Activated effector memory CD4-positive, alpha-beta T cell treated with Interleukin-2 at 50 U/mL for 16 hours (primary cell): ENCODE measurements at places on chromosomes 12 and 14.

- DNase-seq, result no peak
These were observed 36.1 kb downstream of the LIN7A start for GRCh38 chr12:80901661-80902060.

- DNase-seq, result no peak
These were observed 4.6 kb upstream of the LRRC23 start for GRCh38 chr12:6899837-6900519.

DNA sequence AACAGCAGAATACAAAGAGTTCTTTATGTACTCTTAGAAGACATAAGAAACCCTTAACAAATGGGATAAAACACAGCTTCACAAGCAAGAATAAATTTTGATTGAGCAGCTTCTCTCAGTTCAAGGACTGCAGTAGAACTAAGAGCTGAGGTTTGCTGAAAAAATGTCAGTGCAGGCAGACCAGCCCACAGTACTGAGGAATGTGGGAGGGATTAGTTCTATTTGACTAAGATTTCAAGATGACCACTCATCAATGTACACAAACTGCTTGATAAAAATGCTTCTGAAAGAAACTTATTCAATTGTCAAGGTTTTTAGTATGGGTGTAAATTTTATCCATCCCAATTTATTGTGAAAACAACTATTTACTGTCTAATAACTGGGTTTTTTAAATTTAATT is 138.4 kb downstream of the SEC23A start:
- no peak for DNase-seq

DNA sequence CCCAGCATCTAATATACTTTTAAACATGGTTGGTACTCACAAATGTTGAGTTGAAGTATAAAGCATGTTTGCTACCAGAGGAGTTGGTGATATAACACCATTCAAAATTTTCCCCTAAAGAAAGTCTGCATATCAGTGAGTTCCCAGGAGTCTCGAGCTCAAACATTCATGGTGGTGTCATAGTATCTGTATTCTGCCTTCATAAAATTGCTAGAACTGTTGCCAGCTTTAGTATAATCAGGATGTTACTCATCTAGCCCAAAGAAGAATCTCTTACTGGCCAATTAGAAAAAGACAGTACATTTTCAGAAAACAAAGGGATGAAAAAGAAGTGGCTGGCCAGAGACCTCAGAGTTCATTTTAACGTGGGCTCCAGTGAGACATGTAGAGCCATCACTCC is 374.7 kb downstream of the KCNH5 start:
- no peak for DNase-seq

DNA sequence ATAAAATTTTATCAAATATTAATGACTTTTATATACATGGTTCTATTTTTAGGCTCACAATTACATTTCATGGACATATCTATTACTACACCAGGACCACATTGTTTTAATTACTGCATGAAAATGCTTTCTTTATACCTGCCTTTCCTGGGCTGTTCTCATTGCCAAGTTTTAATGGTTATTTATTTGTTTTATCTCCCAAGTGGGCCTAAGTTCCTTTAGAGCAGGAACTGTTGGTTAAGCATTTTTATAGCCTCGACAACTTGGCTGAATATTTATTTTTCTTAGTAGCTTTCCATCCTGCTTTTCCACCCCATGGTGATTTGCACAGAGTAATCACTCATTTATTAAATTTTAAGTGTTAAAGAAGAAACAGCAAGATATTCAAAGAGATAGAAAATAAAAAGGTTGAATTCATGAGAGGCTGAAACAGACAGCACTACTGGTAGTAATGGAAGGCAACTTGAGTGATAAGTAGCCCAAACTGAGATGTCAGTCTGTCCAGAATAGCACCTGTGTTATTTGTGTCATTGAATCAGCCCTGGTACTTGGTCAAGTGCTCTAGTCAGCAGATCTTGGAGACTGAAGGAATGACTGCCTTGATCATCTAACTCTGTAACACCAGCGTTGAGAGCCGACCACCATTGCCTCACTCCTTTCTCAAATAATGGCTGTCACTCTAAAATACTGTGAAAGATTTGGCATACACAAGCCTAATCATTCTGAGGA is 119.1 kb upstream of the EGLN3 start:
- no peak for DNase-seq

DNA sequence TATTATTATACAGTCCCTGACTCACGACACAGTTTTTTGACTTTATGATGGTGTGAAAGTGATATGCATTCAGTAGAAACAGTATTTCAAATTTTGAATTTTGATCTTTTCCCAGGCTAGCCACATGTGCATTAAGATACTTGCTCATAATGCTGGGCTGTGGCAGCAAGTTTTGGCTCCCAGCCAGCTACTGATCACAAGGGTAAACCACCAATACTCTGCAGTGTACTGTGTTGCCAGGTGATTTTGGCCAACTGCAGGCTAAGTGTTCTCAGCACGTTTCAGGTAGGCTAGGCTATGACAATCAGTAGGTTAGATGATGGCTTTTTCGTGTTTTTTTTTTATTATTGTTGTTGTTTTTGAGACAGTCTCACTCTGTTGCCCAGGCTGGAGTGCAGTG is 69.4 kb upstream of the ACTN1 start:
- no peak for DNase-seq

DNA sequence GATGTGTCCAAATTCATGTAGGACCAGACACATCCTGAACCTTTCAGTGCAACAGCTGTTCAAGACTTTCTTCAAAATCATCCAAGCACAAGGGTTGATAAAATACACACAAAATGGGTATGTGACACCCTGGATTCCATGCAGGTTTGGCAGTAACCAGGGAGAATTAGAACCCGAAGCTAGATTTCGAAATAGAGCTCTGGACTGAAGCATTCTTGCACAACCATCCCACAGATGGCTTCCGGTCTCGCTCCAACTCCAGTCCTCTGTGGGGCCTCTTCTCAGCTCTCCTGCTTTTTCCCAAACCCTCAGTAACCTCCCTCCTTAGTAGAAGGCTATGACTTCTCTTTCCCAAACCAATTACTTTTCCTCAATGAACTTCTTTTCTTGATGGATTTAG is 171.3 kb downstream of the TTC7B start:
- DNase-seq, result no peak

- DNase-seq, result no peak
These were observed 14.5 kb downstream of the KIF26A start for GRCh38 chr14:104152686-104153393.

GRCh38 chr12:100058482-100059029 is 73.8 kb upstream of the ANKS1B start:
- no peak for DNase-seq

DNA sequence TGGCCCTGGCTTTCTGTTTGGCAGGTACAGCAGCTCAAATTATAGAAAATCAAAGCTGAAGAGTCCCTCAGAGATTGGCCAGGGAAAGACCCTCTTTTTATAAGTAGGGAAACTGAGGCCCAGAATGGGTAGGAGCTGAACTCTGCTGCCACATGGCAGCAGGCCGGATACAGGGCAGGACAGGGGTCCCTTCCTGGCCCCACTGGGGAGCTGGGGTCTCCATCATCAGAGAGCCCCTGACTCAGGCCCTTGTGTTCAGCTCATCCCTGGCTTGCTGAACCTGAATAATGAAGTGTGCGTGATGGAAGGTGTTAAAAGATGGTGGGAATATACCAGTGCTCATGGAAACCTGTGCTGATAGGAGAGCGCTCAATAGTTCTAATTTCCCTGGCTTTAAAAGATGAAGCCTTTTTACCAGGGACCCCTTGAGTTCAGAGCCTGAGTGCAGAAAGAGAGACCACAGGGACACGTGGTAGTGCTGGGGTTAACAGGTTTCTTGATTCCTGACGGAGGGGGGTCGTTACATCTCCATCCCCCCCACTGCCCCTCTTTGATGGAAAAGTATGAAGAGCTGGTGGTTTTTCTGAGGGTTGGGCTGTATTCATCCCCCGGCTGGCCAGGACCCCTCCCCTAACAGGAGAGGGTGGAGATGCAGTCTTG is 4.4 kb downstream of the DLK1 start:
- DNase-seq, result no peak

DNA sequence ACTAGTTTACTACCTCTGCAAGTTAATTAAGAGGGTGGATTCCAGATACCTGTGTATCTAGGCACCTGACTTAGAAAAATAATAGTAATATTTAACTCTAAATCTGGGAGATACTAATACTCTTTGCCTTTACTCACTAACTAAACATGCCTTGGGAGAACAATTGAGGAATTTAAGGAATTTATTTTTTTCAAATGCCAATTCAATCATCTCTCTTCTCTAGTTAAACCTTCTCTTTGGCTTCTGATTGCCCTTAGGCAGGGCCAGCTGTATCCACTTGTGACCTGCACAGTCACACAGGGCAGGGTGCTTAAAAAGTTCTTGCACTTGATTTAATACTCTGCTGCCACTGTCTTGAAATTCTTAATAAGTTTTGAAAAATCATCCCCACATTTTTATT is 142.4 kb downstream of the PLCZ1 start:
- no peak for DNase-seq

DNA sequence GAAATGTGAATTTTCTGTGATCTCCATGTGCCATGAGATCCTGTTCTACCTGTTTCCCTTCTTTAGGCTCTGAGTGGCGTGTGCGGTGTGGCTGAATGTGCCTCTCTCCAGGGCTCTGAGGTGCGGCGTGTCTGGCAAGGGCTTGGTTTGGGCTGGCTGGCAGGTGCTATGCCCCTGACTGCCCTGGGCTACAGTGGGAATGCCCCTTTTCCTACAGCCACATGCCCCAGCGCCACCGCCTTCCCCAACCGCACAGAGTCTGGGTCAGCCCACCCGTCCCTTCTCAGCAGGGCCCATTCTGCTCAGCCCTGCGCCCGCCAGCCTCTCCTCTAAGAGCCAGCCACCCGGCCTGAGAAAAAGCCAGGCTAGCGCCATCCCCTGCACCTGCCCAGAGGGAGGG is 24.7 kb downstream of the BTBD6 start:
- DNase-seq, result no peak

DNA sequence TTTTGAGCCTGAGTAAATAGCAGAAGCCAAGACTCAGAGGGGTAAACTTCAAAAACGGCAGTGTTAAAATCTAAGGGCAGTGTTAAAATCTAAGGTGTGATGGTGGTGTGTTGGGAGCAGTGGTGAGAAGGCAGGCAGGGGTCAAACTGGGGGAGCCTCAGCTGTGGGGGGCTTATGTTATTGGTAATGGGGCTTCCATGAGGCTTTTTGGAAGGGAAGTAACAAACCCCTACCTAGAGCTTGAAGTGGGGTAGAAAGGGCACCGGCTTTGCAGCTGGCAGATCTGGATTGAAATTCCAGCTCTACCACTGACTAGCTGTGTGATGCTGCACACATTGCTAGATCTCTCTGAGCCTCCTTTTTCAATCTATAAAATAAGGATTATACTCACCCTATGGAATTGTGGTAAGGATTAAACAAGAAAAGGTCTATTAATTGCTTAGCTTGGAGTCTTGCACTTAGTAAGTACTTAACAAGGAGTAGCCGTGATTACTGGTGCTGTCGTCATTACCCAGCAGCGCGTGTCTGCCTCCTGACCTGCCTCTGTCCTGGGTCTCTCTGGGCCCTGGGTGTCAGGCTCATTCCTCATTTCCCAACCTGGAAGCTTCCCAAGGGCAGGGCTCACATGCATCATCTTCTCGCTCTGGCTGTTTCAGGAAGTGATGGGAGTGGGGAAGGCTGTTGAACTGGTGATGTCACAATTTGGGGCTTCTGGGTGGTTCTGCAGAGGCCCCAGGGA is 18.5 kb upstream of the KRT80 start:
- DNase-seq, result no peak

DNA sequence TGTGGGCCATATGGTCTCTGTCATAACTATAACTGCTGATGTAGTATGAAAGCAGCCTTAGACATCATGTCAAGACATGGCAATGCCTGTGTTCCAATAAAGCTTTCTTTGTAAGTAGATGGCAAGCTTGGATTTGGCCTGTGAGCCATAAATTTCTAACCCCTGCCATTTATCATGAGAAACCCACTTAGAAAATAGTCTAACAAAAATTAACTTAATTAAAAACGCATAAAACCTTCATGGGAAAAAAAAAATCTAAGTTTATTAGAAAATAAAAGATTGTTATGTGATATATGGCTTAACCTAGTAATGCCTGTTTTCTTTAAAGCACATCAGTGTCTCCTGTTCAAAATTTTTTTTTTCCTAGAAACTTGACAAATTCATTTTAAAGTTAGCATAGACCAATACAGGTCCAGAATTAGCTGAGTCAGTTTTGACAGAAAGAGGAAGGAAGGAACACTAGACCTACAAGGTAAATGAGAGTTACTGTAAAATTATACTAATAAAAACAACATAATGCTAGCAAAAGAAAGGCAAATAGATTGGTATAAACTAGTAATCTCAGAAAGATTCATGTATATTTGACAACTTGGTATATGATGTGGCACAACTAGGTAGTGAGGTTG is 68.2 kb downstream of the USP15 start:
- no peak for DNase-seq

DNA sequence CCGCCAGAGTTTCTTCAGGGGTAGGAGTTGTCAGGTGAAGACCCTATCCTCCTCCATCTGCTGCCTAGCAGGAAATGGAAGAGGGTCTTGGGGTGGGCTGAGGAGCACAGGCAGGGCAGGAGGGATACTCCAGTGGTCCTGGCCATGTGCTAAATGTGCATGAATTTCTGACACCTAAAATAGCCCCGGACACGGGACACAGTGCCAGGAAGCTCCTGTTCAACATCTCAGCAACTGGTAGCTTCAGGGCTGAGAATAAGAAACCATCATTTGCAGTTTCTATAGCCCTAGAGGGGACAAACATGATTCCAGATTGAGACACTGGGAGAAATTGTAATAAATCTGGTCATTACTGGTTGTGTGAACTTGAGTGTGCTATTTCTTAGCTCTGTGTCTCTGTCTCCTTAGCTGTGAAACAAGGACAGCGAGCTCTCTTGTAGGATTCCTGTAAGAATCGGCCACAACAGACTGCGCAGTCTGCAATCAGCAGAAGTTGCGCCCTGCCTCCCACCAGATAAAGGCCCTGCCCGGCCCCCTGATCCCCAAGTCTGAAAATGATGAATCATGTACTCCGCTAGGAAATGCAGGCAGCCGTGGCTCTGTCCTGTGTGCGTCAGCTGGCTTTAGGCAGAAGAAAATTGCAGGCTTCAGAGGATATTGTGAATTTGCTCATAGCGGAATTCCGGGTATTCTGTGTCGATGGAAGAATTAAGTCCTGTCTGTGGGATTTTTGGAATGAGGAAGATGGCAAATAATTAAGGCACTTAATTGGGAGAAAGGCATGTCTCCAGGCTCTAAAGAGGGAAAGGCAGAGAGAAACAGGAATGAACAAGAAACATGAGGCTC is 35.2 kb upstream of the MEG3 start:
- DNase-seq, result no peak

DNA sequence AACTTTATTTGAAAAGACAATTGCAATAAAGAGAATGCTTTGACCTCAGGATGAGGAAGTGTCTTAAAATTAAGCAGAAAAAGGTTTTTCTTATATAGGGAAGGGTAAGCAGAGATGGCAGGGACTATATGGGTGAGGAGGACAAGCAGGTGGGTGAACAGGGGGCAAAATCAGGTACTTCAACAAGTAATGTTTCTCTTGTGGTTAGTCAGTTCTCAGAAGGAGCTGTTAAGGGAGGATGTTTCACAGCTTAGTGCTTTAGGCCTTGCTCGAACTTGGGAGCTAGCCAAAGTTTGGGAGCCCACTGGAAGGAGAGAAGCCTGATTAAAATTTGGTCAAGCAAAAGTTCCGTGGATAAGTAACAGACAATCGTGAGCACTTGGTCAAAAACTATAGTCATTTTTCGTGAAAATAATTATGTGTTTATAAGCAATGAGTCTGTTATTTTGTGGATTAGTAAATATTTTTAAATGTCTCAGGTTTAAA is 364.2 kb upstream of the TMPO start:
- DNase-seq, result no peak

- no peak for DNase-seq
These were observed 753 bp downstream of the ACRBP start for GRCh38 chr12:6646276-6647082.

- no peak for DNase-seq
These were observed 131.1 kb upstream of the FBXO33 start for GRCh38 chr14:39563361-39563760.
